ENCODE measurements at places on chromosomes 3 and 15.

DNA sequence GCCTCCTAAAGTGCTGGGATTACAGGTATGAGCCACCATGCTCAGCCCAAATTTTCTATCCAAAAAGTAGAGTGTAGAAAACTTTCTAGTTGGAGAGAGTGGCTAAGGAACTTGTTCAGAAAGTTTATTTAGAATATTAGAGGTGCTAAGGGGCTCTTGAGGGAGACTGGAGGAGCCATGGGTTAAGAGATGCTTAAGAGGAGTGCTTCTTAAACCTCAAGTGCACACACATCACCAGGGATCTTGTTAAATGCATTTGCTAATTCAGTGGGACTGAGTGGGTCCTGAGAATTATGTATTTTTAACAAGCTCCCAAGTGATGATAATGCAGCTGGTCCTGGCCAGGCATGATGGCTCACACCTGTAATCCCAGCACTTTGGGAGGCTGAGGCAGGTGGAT is 29.7 kb upstream of the SLMAP start:
- no peak for DNase-seq

DNA sequence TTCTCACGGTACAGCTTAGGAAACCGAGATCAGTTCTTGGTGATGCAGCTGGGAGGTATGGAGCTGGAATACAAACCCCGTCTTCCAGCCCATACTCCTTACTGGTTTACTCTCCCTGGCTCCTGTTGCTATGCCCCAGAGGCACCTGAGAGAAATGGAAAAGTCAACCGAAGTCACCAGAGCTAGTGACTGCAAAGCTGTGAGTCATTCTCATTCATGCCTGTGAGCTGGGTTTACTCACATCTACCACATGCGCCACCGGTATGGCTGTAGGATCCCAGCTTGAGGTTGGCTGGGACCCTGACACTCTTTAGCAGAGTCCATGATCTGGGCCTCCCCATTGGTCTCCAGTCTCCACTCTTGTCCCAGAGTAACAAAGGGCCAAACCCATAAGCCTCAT is 111.5 kb upstream of the ETV5 start:
- DNase-seq, result no peak

DNA sequence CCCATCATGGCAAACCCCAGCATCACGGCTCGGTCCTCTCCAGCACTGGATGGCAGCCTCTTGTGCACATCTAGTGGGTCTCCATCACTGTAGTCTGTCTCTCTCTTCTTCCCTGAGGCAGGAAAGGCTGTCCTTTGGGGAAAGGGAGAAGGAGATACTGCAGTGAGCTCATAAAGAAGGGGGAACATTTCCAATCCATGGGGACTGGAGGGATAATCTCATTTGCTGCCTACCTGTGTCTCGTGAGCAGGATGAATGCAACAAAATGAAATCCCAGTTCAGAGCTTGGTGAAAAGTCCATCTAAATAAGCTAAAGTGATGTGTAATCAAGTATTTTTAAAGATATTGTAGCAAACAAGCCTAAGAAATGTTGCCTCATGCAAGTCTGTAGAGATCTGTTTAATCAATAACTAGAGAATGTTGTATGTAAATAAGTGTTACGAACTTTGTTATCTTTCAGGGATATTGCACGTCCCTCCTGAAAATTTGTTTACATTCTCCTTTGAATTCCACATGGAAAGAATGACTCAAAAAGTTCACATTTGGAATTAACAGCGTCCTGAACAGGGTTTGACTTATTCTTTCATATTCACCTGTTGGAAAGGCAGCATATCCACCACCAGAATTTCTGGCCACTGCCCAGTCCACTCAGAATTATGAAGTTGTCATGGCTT is at the start of gene KCNMB3:
TSS of gene KCNMB3 (minus strand) at position 312 of the 674 bp plus-strand sequence. CDS start at position 188, 124 bp downstream.
- DNase-seq, result no peak

DNA sequence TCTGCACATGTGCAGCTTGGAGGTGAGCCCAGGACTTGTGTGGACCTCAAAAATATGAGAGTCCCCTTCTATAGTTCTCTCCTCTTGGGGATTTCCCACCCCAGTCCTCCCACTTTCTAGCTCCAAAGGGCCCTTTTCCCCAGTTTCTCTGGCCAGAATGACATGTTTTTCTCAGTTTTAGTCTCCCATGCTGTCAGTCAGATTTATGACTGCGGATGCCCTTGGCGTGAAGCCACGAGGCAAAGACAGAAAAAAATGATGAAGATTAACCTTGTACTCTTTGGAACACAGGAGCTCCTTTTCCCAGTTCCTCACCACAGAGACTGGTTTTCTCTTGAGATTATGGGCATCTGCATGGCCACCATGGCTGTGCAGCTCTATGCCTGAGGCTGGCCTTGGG is 72.0 kb upstream of the TTBK2 start:
- DNase-seq, result no peak

GRCh38 chr3:146502887-146503460 is 33.6 kb upstream of the PLSCR2 start:
- no peak for DNase-seq

DNA sequence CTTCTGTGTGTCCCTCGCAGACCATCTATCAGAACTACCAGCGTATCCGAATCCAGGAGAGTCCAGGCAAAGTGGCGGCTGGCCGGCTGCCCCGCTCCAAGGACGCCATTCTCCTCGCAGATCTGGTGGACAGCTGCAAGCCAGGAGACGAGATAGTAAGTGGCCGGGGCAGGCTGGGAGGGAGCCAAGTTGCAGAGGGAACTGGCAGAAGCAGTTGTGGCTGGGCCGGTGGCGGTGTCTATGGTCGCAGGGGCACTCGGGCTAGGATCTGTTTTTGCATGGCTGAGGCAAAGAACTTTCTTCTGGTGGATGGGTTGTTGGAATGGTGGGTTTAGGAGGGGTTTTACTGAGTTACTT is 10.1 kb downstream of the MCM2 start:
- DNase-seq, result no peak

DNA sequence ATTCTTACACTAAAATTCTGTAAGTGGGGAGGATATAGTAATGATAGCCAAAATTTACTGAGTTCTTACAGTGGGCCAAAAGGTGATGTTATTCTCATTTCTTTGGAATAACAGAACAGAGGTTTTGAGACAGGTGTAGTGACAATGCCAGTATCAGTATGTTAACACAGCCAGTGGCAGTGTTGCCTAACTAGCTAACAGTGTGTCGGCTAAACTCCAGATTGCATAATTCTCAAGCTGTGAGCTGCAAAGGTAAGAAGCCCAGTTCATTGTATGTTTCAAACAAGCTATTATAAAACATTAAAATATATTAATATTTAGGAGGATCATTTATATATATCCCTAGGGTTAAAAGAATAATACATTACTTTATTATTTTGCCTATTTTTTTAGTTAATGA is 920 bp downstream of the SLC15A2 start:
- DNase-seq, result no peak

DNA sequence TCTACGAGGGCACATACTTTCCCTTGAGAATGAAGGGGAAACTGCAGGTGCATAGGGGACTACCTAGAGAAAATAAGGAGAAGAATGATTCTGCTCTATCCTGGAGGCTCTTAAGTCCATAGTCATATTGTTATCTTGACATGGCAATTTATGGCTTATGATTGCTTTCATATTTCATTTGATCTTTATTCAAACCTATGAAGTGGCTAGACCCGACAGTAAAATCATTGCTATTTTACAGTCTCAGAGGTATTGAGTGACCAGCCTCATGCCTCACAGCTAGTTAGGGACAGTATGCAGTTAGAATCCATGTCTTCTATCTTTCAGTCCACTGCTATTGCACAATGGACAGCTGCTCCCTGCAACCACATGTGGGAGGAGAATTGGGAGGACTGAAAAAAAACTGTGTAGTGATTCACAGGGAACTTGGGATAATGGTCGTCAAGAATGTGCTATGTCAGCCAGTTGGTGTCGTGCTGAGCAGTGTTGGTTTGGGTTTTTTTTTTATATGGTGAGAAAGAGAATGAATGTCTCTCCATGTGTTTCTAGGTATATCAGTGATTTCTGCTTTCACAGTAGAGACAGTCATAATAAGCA is 63.2 kb upstream of the SPPL2A start:
- DNase-seq, result no peak

GRCh38 chr3:101859882-101860448 is 10.7 kb downstream of the NFKBIZ start:
- DNase-seq, result no peak

GRCh38 chr15:77352887-77353286 is 67.0 kb downstream of the PEAK1 start:
- DNase-seq, result no peak

DNA sequence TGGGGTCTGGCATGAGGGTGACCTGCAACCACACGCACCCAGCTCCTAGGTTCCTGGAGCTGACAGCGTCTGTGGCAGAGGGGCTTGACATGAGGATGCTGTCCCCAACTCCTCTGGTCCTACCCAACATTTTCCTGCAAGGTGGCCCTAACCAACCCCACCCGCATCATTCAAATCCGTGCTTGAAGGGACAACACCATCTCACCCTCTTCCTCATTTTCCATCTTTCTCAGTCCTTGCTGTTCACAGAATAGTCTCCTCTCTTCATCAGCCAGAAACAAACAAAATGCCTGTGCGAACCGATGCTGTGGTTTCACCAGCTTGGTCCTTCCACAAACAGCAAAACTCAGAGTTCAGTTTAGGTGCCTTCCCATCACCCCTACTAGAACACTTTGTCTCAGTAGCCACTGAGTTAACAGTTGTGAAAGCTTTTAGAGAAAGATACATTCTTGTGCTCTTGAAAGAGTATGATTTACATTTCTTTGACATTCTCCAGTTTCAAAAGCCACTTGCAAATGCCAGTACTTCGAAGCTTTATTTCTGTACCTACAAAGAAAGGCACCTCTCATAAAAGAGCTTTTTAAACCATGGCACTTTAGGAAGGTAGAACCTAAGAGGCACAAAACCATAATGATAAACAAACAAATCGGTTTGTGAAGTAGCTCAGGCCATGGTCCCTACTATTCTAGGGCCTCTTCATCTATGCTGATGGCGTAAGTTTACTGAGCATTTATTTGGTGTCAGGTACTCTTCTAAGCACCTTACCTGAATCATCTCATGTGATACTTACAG is 360.1 kb downstream of the SHQ1 start:
- no peak for DNase-seq
